ENCODE measurements at places on chromosomes 12 and 14.
A peak's percentile ranks its signal among the peaks of the same experiment; 100 is the strongest.

DNA sequence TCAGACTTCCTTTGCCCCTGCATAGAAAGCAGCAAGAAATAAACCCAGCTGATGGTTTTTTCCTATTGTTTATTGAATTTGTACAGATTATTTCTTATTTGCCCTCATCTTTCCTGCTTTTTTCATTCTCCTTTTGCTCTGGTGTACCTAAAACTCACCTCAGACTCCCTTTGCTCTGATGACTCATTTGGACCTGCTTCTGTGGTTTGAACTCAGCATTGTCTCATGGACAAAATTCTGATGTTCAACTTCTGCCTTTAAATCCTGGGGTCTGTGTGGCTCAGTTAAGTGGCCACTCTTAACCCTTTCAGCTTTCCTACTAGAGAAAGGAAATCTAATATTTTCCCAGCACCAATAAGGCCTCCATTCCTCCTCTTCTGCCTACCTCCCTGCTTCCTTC is 3.5 kb upstream of the SENP1 start:
- no peak for DNase-seq

DNA sequence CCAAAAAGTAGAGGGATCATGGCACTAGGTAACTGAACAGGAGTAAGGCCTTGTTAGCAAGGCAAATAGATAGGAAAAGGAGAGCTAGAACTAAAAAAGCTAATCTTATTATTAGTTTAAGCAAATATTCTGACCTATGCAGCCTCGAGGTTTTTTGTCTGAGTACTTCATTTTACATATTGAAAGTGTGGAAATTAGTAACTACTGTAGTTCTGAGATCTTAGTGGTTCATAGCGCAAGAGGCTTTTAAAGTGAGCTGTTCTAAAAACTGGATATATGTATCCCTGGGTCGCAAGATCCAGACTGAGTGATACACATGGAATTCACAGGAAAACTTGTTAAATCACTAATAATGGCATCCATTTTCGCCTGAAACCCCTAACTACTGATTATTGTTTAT is 411.0 kb upstream of the SOX5 start:
- no peak for DNase-seq

DNA sequence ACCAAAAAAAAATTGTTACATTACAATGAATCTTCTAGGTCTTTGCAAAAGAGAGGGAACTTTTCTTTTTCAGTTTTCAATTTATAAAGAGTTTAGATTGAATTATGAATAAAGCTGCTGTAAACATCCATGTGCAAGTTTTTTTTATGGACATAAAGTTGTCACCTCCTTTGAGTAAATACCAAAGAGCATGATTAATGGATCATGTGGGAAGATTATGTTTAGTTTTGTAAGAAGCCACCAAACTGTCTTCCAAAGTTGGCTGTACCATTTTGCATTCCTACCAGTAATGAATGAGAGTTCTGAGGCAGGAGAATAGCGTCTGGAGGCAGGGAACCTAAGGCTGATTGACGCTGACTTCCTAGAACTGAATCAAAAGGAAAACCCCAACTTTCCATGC is 30.2 kb downstream of the LEMD3 start:
- DNase-seq, result no peak

- no peak for DNase-seq
These were observed 23.9 kb downstream of the DUSP6 start for GRCh38 chr12:89328151-89329030.

DNA sequence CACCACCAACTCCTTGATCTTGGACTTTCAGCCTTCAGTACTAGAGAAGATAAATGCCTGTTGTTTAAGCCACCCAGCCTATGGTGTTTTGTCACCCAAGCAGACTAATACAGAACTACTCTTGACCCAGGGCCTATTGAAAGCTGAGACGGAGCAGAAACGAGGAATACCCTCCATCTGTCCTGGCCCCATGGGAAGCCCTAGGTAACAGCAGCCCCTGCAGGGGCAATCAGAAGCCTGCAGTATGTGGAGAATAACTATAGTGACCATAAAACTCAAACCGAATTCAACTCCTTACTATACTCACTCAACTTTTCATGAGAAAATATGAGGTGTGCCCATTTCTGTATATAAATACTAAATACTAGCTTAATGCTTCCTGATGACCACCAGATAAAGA is 307.4 kb downstream of the NUAK1 start:
- DNase-seq, result no peak

DNA sequence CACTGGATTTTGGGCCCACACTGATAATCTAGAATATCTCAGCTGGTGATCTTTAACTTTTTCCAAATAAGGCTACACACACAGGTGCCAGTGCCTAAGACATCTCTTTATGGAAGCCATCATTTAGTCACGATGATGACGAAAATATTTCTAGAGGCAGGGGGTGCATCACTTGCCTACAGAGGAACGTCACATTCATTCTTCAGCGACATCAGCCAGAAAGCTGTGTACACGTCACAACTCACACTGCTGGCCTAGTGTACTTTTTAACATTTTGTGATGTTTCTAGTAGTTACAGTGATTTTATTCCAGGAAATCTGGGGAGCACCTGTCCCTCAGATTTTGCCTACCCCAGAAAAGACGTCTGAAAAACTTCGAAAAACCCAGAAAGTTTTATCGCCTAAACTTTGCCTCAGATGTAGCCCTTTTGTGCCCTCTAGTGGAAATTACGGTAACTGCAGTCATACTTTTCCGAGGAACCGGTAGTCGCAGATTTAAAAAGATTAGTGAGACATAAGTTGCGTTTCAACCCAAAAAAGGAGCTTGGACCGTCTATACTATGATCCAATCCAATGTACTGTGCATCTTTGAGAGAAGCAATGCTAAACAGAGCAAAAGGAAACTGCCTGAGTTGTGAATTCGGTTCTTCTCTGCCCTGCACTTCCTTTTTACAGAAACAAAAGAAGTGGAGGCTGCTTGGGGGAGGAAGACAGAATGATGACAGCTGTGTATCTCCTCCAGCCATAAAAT is 64.3 kb upstream of the STON2 start:
- peak; percentile 26 for DNase-seq

- no peak for DNase-seq
These were observed 2.6 kb downstream of the TMEM132D start for GRCh38 chr12:129901254-129901653.

- no peak for DNase-seq
These were observed 36.0 kb upstream of the RMST start for GRCh38 chr12:97426492-97427116.

GRCh38 chr12:13976880-13977279 is 4.5 kb downstream of the GRIN2B start:
- no peak for DNase-seq

GRCh38 chr12:123532019-123532418 is 1.5 kb downstream of the RILPL1 start:
- peak; percentile 57 for DNase-seq

GRCh38 chr12:99513066-99513465 is 134.5 kb upstream of the GARIN6 start:
- no peak for DNase-seq

GRCh38 chr12:51788876-51789275 is 59.6 kb downstream of the FIGNL2 start:
- no peak for DNase-seq

DNA sequence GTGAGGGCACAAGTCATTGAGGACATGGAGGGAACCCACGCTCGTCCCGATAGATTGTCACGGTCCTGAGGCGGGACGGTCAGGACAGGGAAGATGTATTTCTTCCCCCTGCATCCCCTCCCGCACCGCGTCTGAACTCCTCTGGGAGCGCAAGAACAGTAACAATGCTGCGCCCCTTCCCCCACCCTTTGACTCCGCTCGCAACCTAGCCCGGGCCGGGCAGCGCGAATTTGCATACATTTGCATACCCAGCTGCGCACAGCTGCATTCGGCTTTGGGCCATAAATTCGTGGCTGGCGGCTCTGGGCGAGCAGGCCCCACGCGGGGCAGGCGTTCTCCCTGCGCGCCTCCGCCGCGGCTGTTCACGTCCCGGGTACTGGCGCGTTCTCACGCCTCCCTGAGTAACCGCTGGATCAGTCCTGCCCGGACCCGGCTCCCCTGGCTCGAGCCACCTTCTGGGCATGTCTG is 29.0 kb upstream of the SMUG1 start:
- DNase-seq, result no peak

DNA sequence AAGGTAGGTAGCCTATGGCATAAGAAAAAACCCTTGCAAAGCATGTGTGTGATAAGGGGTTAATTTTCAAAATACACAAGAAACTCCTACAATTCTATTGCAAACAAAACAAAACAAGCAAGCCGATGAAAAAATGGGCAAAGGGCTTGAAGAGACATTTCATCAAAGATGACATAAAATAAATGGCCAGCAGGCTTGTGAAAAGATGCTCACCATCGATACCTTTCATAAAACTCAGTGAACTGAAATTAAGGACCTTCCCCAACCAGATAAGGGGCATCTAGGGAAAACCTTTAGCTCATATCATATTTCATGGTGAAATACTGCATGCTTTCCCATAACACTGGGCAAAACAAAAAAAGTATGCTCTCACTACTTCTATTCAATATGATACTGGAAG is 131.2 kb downstream of the PPM1H start:
- no peak for DNase-seq

GRCh38 chr14:31965735-31966598 is 111.1 kb upstream of the ARHGAP5 start:
- DNase-seq, result no peak

DNA sequence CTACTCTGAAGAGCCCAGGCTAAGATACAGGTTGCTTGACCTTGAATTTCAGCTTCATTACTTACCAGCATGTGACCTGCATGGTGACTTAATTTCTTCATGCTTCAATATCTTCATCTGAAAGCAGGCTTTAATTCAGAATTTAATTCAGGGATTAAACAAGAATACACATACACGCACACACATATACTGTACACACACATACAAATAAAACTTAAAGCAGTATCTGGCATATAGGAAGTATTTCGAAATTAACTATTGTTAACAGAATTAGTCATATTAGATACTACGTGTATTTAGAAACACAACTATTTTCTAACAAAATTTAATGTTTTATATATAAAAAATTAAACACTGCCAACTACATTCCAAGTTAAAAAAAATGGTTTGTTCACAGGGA is 640.3 kb downstream of the SLC6A15 start:
- DNase-seq, result no peak

GRCh38 chr14:99749763-99750715 is 43.2 kb upstream of the EML1 start:
- DNase-seq, result no peak

DNA sequence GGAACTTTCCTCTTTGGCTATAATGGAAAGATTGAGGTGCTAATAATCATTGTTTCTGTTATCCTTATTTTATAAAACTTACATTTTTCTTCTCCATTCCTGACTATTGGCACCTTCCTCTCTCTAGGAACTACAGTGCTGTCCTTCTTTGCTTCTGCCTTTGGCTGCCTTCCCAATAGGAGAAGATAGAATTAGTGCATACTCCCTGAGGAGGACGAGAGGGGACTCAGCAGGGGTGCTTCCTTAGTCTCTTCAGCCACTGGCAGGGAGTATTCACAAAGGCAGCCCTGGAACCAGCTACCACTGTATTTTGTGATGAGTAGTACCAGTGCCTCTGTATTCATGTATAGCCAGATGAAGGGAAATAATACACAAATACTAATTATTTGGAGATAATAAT is 208.5 kb downstream of the FOXG1 start:
- DNase-seq, result no peak

GRCh38 chr14:65470404-65470880 is 57.9 kb downstream of the FUT8 start:
- no peak for DNase-seq
